Kidney glomerular epithelial cell (primary cell): ENCODE measurements at places on chromosomes 16 and 17.

DNA sequence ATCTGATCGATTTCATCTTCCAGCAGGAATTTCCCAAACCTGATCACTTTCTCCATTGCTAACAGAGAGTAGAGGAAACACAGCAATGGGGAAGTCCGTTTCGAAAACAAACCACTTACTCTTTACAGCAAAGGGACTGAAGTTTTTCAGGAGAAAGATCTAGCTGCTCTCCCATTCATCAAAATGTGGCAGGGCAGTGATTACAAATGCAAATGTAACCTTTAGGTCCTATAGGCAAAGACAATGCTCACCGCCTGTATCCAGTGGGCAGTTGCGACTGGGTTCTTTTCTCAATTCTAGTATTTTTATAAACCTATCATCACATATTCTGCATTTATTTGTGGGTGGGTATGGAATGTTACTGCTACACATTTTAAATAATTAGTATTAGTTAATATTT is 218.0 kb upstream of the ZFHX3 start:
- no peak for DNase-seq

- DNase-seq: no peak
These were observed 6.1 kb upstream of the ARHGAP23 start for GRCh38 chr17:38421871-38422827.

- no peak for DNase-seq
These were observed 32.2 kb downstream of the CHP2 start for GRCh38 chr16:23786964-23787561.

- DNase-seq: no peak
These were observed at the start of gene PNMT for GRCh38 chr17:39667945-39668924. Gene PNMT (plus strand): TSS chr17:39668453. CDS start chr17:39668476, 23 bp downstream.

- peak; percentile 88 for DNase-seq
These were observed 57.1 kb downstream of the SPECC1 start for GRCh38 chr17:20066253-20066652.

GRCh38 chr16:4216596-4216995 is 25.3 kb downstream of the SRL start:
- DNase-seq: no peak

- DNase-seq: no peak
These were observed 1.0 kb upstream of the HSBP1 start for GRCh38 chr16:83806731-83807130.

DNA sequence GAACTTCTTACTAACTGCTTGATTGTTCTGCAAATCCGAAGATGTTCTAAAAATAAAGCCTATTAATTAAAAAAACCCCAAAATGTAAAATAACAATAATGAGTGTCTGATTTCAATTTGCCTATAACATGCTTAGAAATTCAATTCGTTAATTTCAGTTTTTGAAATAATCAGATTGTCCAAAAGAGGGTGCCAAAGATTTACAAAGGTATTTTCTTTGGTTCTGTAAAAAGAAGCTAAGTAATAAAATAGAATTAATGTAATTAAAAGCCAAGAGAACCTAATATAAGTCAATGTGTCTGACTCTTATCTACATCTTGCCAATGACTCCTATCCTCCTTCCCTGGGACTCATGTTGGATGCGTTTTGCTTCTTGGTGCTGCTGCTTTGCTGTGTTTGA is 75.0 kb upstream of the CPHXL start:
- DNase-seq: no peak

- no peak for DNase-seq
These were observed 390.4 kb downstream of the SHISA9 start for GRCh38 chr16:13291591-13292333.

DNA sequence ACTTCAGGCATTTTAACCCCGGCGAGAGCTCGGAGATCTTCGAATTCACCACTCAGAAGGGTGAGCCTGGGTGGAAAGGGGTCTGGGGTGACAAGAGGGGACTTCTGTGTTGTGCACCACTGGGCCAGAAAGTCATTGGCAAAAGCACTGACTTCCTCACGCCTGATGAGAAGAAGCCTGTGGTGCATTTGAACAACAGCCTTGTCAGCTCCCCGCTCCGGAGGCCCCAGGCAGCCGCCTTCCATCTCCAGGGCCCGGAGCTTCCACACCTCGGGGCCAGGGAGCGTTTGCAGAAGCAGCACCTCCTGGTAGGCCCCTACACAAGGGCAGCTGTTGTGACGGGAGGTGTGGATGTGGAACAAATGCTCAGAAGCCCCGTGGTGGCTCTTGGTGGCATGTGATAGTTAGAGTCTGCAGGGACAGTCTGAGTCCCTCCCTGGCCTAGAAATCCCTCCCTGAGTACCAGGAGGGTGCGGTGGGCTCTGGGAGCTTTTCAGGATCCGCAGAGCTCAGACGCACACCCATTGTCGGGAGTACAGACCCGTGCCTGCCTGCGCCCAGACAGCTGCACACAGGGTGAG is 9.7 kb downstream of the CACNG1 start:
- no peak for DNase-seq

DNA sequence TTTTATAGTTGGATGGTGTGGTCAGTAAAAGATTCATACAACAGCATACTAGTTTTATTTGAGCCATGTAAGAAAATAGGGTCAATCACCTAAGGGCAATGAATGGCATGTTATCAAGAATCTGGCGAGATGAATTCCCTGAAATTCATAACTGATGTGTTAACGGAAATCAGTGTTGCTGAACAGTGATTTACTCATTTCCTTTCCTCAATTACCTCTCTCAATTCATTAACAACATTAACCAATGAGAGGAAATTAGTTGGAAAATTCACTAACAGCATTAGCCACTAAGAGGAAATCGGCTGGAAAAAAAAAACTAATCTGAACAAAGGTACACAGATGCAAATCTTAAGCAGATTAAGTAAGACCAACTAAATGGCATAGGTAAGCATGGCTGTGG is 6.3 kb downstream of the CMTR2 start:
- DNase-seq: no peak

GRCh38 chr16:50299508-50300105 is 33.3 kb downstream of the ADCY7 start:
- no peak for DNase-seq

GRCh38 chr17:49370971-49371834 is 9.2 kb upstream of the ZNF652 start:
- no peak for DNase-seq

GRCh38 chr16:21667575-21667974 is 3.8 kb downstream of the OTOA start:
- no peak for DNase-seq

DNA sequence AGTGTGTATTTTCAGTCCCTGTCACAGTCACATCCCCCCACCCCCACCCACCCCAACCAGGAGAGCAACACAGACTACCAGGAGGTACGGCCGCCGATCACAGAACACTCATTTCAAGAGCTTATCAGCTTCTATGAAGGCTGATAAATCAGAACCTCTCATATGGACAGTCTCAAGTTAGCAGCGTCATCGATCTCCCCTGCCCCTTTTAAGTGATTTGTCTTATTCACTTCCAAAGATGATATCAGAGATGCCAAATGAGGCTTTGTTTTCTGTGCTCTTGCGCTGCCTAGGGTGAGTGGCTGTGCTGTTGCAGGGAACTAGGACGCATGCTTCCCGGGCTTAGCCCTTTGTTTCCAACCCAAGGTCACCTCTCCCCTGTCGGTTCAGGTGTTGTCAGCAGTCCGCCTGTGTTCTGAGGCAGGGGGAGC is 26.8 kb upstream of the PMFBP1 start:
- DNase-seq: no peak

DNA sequence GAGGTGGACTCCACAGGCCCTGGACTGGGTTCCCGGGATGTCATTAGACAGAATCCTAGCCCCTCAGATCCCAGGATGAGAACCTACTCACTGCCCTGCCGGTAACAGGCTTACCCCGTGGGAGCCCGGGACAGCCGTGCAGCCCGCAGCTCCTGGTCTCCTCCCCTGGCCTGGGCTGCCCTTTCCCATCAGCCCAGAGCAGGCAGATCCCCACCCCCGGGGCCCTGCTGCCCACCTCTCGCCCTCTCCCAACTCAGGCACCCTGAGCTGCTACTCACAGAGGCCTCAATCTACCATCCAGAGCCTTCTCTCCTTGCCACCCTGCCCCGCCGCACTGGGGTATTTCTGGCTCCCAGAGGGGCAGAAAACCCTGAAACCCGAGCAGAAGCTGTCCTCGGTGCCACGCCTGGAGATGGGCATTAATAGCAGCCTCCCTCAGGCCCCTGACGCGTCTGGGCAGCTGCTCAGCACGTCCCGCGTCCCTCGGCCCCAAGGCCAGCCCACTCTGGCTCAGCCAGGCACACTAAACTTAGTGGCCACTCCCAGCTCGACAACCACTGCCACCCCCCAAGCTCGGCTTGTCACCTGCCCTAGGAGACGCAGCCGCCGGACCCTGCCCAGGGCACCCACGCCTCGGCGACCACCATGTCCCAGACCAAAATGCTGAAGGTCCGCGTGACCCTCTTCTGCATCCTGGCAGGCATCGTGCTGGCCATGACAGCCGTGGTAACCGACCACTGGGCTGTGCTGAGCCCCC is at the start of gene CACNG1:
Gene CACNG1, plus strand, starts transcription at position 539 of the 757 bp plus-strand sequence. Its CDS starts 107 bp downstream, at position 646.
- no peak for DNase-seq

- peak; percentile 79 for DNase-seq
These were observed at the start of the genes CNTD1 and COA3 for GRCh38 chr17:42798383-42799380. Gene CNTD1 (plus strand): TSS chr17:42798861. CDS start chr17:42799068, 207 bp downstream. Gene COA3 (minus strand): TSS chr17:42798704. CDS start chr17:42798681, 23 bp downstream.

- DNase-seq: no peak
These were observed 2.3 kb downstream of the MAP3K3 start for GRCh38 chr17:63624531-63624880.

- DNase-seq: peak; percentile 19
These were observed 365.6 kb downstream of the SLC39A11 start for GRCh38 chr17:72726936-72727335.

DNA sequence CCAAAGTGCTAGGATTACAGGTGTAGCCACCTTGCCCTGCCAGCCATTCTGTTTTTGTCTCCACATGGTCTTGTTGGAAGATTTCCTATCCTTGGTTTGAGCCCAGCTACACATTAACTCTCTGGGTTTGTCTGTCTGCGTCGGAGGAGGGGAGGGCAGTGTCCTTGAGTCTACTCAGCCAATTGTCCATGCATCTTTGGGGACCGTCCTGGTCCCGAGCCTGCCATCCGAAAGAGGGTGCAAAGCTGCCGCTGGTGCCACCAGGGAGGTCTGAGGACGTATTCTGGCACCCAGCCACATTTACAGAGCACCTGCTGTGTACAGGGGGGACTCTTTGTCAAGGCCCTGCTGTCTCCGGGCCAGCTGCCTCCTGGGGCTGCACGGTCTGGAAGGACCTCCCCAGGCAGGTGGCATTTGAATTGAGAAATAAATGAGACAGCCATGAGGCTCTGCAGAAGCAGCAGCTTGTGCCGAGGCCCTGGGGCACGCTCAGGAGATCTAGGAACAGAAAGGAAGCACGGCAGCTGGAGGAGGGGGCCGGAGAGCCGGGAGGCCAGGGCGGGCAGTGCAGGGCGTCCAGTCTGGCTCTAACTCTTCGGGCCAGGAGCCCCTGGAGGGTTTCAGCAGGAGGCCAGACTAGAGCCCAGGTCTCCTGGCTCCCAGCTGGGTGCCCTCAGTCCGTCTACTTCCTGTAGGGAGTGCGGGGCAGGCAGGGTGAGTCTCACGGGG is 1.5 kb downstream of the CYBA start:
- no peak for DNase-seq

GRCh38 chr17:29504711-29505110 is 62.1 kb downstream of the ABHD15 start:
- DNase-seq: no peak
